HFF-Myc (cell line): ENCODE measurements at places on chromosomes 7 and 10.

- DNase-seq: no peak
These were observed 163.1 kb downstream of the PTPRN2 start for GRCh38 chr7:158424531-158424930.

GRCh38 chr10:95441547-95441923, 119.6 kb downstream of the SORBS1 start:
- DNase-seq: no peak

DNA sequence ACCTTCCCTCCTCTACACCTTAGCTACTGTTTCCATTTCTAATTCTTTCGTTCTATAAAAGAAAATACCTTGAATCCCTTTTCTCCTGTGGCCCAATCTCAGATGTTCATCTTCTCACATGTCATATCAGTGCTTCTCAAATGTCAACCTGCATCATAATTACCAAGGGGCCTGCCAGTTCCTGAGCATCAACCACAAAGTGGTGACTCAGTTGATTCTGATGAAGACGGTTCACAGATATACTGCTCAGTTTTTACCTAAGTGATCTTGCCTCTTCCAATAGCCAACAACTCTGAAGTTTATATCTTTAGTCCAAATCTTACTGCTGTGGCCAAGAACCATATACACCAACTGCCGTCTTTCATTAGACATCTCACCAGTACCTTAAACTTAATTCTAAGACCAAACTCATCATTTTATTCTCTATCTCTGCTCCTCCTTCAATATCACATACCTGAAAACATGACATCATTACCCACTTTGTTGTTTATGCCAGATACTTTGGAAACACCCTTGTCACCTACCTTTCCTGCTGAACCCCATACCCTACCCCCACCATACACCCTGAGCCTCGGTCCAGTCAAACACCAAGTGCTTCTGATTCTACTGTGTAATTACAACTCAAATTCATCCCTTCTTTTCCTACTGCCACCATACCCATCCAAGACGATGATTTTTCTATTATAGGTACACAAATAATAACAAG, 115.5 kb downstream of the LMBR1 start:
- no peak for DNase-seq

- DNase-seq: no peak
These were observed 421.1 kb upstream of the FOXK1 start for GRCh38 chr7:4260867-4261600.

- no peak for DNase-seq
These were observed 12.8 kb upstream of the DRGX start for GRCh38 chr10:49408519-49409306.
